ENCODE measurements at places on chromosomes 11 and 22. TPM values are rescaled to one million over a fixed set of nuclear protein-coding genes. Genes with fewer than 3 reads are reported as not detected.

CNTF gene
- total RNA-seq = 1.9 TPM

CAT gene
- total RNA-seq = 214 TPM

TSPAN4 gene
- total RNA-seq = 129 TPM

LARGE2 gene
- 7.5 TPM for total RNA-seq

KRTAP5-9 gene
- total RNA-seq = 0.20 TPM

OTOG gene
- not detected for total RNA-seq

NEFH gene
- 0.58 TPM for total RNA-seq

HSCB gene
- 12.1 TPM for total RNA-seq

MMP8 gene
- total RNA-seq = 4.6 TPM

CHRNA10 gene
- 1.5 TPM for total RNA-seq
